ENCODE measurements at places on chromosomes 4 and X.
A peak's percentile ranks its signal among the peaks of the same experiment; 100 is the strongest.

DNA sequence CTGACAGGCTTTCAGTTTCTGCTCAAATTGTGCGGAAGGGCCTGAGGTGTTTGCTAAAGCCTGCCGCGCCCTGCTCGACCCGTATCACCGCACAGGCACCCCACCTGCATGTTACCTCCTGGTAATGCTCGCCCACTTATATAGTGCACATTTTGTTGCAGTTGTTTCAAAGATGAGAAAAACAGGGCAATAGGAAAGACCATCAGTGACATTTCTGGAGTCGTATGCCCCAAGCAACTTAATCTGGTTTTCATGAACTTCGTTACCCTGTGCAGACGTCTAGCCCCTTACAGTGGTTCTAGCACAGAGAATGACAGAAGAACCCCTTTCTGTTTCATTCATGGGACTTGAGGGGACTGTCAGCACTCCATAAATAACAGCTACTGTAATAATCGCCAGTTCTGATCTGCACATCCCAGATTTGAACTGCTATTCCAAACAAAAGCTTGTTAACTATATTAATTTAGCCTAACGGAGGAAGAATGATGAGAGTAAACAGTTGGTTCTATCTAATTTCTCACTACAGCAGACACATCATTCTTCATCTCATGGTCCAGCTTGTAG, 940 bp upstream of the DCTD start:
- peak overlapping the region; percentile 89 for H3K4me3 ChIP-seq
- DNase-seq, result no peak
- H3K27me3 ChIP-seq, result peaks cover 4% of the 10 kb centered on the region
- H3K4me1 ChIP-seq, result peaks cover 16% of the 10 kb centered on the region

- peaks cover 4% of the 10 kb centered on the region for H3K36me3 ChIP-seq
- H3K4me1 ChIP-seq, result peaks cover 7% of the 10 kb centered on the region
- H3K4me3 ChIP-seq, result no peak overlapping the region
These were observed 658.5 kb downstream of the DACH2 start for GRCh38 chrX:86806786-86807185.

DNA sequence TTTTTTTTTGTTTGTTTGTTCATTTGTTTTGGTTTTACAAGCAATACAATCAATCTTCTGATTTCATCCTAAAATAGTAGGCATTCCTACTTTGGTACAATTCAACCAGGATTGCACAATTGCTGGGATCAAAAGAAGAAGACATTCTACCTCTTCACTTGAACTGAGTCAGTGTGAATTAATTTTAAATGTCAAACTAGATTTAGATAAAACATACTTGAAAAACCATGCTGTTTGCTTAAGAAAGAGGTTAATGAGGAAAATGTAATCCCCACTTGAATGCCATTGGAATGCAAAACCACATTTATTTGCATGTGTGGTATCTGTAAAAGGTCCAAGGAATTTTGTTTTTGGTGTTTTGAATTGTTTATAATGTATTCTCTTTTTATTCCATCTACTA, 40.5 kb downstream of the HAND2 start:
- H3K36me3 ChIP-seq, result no peaks in the 10 kb centered on the region
- peaks cover 33% of the 10 kb centered on the region for H3K27me3 ChIP-seq
- H3K27ac ChIP-seq, result no peak overlapping the region
- H3K4me3 ChIP-seq, result no peak overlapping the region
- H3K4me1 ChIP-seq, result peaks cover 33% of the 10 kb centered on the region
- DNase-seq, result no peak

GRCh38 chrX:42117318-42117717, 194.0 kb upstream of the CASK start:
- no peaks in the 10 kb centered on the region for H3K27me3 ChIP-seq
- no peak for DNase-seq
- H3K27ac ChIP-seq, result no peak overlapping the region
- H3K4me3 ChIP-seq, result no peak overlapping the region

- no peaks in the 10 kb centered on the region for H3K27me3 ChIP-seq
- no peak overlapping the region for H3K27ac ChIP-seq
- DNase-seq, result peak; percentile 36
- H3K4me1 ChIP-seq, result peaks cover 4% of the 10 kb centered on the region
These were observed 98.2 kb upstream of the PRKX start for GRCh38 chrX:3811331-3812311.

DNA sequence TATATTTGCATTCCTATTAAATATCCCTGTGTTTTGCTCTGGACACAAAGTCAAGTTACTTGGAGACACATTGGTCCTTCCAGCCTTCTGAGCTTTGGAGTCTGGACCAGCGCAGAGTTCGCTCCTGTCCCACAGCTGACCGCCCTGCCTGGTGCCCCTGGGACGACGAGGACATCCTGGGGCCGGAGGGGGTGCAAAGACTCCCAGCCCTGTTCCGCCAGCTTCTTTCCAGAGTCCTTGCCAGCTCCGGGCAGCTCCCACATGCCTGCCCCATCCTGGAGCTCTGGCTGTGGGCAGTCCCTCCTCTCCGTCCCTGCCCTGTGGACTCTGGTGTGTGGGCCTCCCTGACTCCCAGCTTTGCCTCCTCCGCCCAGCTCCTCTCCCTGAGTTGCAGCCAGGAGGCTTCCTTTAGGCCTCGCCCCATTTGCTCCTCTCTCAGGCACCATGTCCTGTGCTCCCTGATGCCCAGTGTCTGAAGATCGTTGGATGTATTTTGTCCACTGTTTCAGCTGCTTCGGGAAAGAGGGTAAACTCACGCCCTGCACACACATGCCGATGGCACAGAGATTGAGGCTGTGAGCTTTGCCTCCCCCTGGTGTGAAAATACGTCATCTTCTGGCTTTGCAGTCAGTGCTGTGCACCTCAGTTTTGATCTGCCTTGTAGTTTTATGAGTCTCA, 4.9 kb upstream of the PCGF3 start:
- DNase-seq, result peak; percentile 36
- no peaks in the 10 kb centered on the region for H3K36me3 ChIP-seq
- no peak overlapping the region for H3K4me3 ChIP-seq
- no peak overlapping the region for H3K27ac ChIP-seq

GRCh38 chrX:38860106-38861013, 59.1 kb downstream of the MID1IP1 start:
- no peaks in the 10 kb centered on the region for H3K27me3 ChIP-seq
- H3K27ac ChIP-seq, result no peak overlapping the region
- H3K4me1 ChIP-seq, result peaks cover under 1% of the 10 kb centered on the region
- H3K36me3 ChIP-seq, result no peaks in the 10 kb centered on the region
- no peak overlapping the region for H3K4me3 ChIP-seq

DNA sequence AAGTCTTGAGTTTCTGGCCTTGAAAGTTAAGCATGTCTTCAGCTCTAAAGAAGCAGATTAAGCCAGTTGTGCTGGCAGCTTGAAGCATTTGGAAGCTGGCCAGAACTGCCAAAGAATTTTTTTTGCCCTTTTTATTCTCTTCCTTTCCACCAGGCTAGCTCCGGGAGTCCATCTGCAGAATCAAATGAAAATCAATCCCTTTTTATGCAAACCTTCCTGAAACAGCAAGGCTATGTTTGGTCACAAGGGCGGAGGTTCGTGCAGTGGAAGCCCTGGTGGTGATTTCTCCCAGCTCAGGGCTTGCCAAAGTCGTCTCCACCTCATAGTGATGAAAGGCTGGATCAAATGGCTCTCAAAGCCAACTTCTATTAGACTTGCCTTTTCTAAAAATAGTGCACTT, 21.6 kb upstream of the C4orf54 start:
- H3K36me3 ChIP-seq, result no peaks in the 10 kb centered on the region
- H3K27ac ChIP-seq, result no peak overlapping the region
- no peak overlapping the region for H3K4me3 ChIP-seq
- peak; percentile 15 for DNase-seq
- peaks cover 7% of the 10 kb centered on the region for H3K4me1 ChIP-seq
- no peaks in the 10 kb centered on the region for H3K27me3 ChIP-seq

- peak overlapping the region; percentile 81 for H3K4me3 ChIP-seq
- peak; percentile 11 for DNase-seq
- H3K36me3 ChIP-seq, result no peaks in the 10 kb centered on the region
- no peak overlapping the region for H3K27ac ChIP-seq
- H3K4me1 ChIP-seq, result peaks cover 22% of the 10 kb centered on the region
These were observed 773 bp downstream of the PRMT9 start for GRCh38 chr4:147683188-147683591.

GRCh38 chr4:158884280-158884679, 115.5 kb downstream of the FNIP2 start:
- no peaks in the 10 kb centered on the region for H3K4me1 ChIP-seq
- H3K27ac ChIP-seq, result no peak overlapping the region
- no peak for DNase-seq
- no peaks in the 10 kb centered on the region for H3K27me3 ChIP-seq
- no peak overlapping the region for H3K4me3 ChIP-seq

DNA sequence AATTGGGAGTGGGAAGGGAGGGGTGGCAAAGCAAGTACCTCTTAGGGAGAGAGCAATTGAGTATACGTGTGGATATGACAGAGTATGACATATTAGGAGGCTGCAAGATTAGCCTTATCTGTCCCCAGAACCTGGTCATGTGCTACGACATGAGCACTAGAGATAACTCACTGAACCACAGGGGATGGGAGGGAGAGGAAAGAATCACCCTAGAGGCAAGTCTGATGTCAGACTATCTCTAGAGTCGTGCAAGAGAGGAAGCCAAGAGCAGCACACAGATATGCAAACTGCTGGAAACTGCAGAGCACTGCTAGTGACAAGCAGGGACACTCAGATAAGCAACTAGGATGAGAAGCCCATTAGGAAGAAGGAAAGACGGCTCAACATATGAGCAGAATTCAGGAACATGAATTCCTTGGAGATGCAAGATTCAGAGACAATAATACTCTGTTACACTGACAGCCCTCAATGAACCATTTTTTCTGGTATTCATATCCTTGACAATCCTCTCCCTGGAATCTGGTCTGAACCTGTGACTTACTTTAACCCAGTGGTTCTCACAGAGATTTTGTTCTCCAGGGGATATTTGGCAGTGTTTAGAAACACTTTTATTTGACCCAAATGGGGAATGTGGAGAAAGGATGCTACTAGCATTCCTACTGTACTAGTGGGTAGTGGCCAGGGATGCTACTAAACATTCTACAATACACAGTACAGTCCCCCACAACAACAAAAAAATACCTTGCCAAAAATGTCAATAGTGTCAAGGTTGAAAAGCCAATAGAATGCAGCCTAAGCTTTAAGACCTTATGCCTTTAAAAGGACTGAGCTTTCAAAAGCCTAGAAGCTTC, 84.0 kb upstream of the BMP2K start:
- no peak for DNase-seq
- H3K4me1 ChIP-seq, result no peaks in the 10 kb centered on the region
- no peak overlapping the region for H3K27ac ChIP-seq
- H3K27me3 ChIP-seq, result no peaks in the 10 kb centered on the region

DNA sequence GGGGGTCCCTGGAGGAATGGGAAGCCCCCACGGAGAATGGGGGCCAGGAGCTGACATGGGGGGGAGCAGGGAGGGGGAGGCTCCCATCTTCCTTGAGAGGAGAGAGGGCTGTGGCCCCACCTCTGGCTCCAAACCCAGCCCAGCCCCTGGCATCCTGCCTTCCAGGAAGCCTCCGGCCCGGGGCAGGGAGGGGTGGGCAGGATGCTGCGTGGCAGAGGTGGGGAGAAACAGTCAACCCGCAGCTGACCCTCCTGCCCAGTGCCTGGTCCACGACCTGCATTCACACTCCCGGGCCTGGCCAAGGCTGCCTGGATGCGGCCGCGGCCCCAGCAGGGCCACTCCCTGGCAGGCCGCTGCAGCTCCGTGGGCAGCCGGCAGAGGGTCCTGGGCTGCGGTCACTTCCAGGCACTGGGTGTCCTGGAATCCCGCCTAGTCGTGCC, 39.0 kb downstream of the CPLX1 start:
- H3K4me3 ChIP-seq, result peak overlapping the region; percentile 51
- H3K36me3 ChIP-seq, result no peaks in the 10 kb centered on the region
- H3K27ac ChIP-seq, result no peak overlapping the region
- H3K4me1 ChIP-seq, result peaks cover 23% of the 10 kb centered on the region
- DNase-seq, result no peak

- H3K4me3 ChIP-seq, result no peak overlapping the region
- no peaks in the 10 kb centered on the region for H3K36me3 ChIP-seq
- no peak overlapping the region for H3K27ac ChIP-seq
- no peak for DNase-seq
These were observed 104.8 kb downstream of the GASK1B start for GRCh38 chr4:158068068-158068467.

DNA sequence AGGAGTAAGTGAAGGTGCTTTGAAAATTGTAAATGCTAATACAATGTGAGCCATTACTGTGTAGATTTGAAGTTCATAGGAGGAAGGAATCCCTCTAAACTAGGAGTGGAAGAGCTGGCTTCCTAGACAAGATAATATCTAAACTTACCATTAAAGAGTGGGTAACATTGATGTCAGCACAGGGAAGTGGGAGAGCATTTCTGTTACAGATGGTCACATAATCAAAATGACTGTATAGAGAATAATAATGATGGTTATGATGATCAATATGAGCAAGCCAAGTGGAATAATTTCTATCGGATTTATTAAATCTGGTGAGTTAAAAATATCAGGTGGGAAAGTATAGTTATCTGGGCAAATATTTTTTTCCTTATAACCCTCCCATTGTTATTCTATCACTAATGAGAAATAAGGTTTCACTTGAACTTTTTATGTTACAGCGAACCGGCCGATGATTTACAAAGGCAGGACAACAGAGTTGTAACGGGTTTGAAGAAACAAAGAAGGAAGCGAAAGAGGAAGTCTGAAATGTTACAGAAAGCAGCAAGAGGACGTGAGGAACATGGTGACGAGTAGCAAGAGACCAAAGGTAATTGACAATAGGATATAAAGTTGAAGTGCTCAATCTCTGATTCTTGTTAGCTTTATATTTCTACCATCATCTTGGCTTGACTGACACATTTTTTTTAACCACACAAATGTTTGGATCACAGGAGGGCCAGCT, 43.5 kb downstream of the FMR1NB start:
- DNase-seq, result no peak
- H3K4me1 ChIP-seq, result no peaks in the 10 kb centered on the region
- H3K36me3 ChIP-seq, result no peaks in the 10 kb centered on the region
- no peak overlapping the region for H3K27ac ChIP-seq
- no peaks in the 10 kb centered on the region for H3K27me3 ChIP-seq

GRCh38 chr4:65023081-65023480, 613.8 kb upstream of the TECRL start:
- 0 out of 2 replicates have a peak, but pooled peaks cover 5% of the 10 kb centered on the region for H3K4me1 ChIP-seq
- H3K4me3 ChIP-seq, result no peak overlapping the region
- DNase-seq, result no peak
- H3K27me3 ChIP-seq, result no peaks in the 10 kb centered on the region
- no peaks in the 10 kb centered on the region for H3K36me3 ChIP-seq
- H3K27ac ChIP-seq, result no peak overlapping the region

GRCh38 chr4:47557255-47557654, 72.2 kb downstream of the ATP10D start:
- no peak overlapping the region for H3K4me3 ChIP-seq
- no peaks in the 10 kb centered on the region for H3K27me3 ChIP-seq

- H3K27ac ChIP-seq, result no peak overlapping the region
- H3K27me3 ChIP-seq, result no peaks in the 10 kb centered on the region
- H3K36me3 ChIP-seq, result no peaks in the 10 kb centered on the region
- H3K4me1 ChIP-seq, result no peaks in the 10 kb centered on the region
- no peak for DNase-seq
- no peak overlapping the region for H3K4me3 ChIP-seq
These were observed 420.1 kb upstream of the INTU start for GRCh38 chr4:127212701-127213100.

DNA sequence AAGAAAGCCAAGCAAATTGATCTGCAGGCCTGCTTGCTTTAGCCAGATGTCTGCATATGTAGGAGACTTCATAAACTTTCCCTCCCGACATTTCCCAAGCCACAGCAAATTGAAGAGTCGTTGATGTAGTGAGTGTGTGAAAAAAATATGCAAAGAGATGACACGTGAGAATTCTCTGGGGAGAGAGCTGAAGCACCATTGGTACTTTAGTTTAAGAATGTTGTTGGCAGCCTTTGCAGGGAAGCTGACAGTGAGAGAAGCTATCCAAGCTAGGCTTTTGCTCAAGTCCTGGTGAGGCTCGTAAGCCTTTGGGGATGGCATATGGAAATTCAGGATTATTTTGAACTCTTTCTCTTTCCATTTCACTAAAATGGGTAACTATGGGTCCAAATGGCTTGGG, 87.5 kb downstream of the GLRA2 start:
- no peaks in the 10 kb centered on the region for H3K36me3 ChIP-seq
- no peak overlapping the region for H3K4me3 ChIP-seq
- no peak overlapping the region for H3K27ac ChIP-seq
- DNase-seq, result no peak

Data from GM23338 (cell line).